ENCODE measurements at places on chromosomes 12 and 14.

DNA sequence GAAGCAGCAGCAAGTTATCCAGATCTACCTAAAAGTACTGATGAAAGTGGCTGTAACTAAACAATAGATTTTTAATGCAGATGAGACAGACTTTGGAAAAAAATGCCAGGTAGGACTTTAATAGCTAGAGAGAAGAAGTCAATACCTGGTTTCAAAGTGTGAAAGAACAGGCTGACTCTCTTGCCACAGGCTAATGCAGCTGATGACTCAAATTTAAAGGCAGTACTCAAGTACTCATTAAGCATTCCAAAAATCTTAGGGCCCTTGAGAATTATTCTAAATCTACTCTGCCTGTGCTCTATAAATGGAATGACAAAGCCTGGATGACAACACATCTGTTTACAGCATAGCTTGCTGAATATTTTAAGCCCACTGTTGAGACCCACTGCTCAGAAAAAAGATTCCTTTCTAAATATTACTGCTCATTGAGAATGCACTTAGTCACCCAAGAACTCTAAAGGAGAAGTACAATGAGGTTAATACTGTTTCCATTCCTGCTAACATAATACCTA is 68.6 kb upstream of the SYT1 start:
- peak; percentile 1 for DNase-seq

DNA sequence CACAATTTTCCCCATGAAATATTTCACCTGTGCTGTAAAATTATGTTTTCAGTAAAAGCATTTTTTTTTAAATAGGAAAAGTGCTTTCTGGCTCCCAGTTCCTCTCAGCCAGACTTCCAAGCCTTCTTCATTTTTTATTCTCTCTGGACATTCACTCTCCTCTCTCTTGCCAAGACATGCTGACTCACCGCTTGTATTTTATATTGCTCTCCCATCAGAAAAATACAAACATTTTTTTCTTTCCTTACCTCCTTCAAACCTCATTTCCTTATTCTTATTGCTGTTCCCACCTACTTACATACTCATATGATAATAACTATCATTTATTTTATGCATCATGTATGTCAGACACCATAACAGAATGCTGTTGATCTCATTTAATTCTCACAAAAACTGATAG is 37.7 kb upstream of the ZNF641 start:
- DNase-seq, result peak; percentile 35

DNA sequence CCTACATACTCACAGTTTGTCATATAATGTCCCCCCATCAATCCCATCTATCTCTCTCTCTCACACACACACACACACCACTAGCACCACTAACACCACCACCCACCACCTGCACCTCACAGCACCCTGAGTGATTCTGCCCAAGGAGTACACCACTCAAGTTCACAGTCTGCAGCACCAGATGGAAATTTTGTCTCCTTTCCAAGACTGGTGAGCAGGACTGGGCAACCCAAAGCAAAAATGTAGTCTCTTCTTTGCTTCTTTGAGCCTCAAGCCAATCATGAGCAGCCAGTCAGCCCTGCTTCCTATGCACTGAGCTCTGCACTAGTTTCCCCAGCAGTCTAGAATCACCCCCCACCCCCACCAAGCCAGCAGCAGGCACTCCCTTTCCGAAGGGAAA is 15.0 kb upstream of the ARMH4 start:
- DNase-seq, result no peak

- DNase-seq, result no peak
Measured at GRCh38 chr14:104295681-104296387, 157.4 kb downstream of the KIF26A start.

GRCh38 chr12:64635356-64635998 is 25.2 kb downstream of the RASSF3 start:
- no peak for DNase-seq

- DNase-seq, result no peak
Measured at GRCh38 chr12:793711-794110, 41.3 kb downstream of the WNK1 start.

DNA sequence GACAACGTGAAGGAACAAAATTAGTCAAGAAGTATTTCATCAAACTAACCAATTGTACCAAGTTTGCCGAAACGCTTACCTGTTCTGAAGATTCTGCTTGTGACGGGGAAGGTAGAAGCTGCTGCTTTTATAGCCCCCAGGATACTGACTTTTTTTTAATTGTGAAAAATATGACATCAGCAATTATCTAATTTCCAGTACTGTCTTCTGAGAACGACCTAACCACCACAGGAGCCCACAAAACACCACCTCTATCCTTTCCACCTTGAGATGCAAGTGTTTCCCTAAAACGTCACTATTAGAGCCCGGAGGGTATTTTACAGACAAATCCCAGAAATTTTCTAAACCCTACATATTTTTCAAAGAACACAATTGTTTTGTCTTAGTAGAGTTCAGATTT is at the start of gene IL22:
TSS of gene IL22 (minus strand) at position 101 of the 400 bp plus-strand sequence. CDS start 156 bp downstream, outside the sequence.
- DNase-seq, result no peak

- peak; percentile 76 for DNase-seq
Measured at GRCh38 chr12:99157946-99158345, 489.6 kb upstream of the GARIN6 start.

GRCh38 chr14:95268350-95268749 is 51.4 kb downstream of the CLMN start:
- no peak for DNase-seq

DNA sequence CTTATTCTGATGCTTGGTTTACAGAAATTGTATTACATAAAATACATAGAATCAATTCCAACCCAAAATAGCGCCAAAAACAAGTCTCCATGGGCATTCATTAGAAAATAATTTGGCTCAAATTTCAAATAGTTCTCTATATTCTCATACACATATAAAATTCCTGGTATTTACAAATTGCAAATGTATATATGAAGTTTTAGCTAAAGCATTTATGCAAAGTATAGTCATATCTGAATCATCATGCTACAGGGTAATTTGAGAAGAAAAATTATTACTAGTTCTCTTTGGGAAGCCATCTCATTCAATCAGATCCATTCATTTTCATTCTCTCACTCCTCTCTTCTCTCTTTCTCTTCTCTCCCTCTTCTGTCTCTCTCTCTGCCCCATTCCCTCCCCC is 257.8 kb downstream of the DPF3 start:
- DNase-seq, result no peak

GRCh38 chr12:58420503-58420902 is 479.1 kb downstream of the ATP23 start:
- peak; percentile 81 for DNase-seq

- no peak for DNase-seq
Measured at GRCh38 chr12:51941604-51942003, 9.9 kb upstream of the ACVR1B start.

DNA sequence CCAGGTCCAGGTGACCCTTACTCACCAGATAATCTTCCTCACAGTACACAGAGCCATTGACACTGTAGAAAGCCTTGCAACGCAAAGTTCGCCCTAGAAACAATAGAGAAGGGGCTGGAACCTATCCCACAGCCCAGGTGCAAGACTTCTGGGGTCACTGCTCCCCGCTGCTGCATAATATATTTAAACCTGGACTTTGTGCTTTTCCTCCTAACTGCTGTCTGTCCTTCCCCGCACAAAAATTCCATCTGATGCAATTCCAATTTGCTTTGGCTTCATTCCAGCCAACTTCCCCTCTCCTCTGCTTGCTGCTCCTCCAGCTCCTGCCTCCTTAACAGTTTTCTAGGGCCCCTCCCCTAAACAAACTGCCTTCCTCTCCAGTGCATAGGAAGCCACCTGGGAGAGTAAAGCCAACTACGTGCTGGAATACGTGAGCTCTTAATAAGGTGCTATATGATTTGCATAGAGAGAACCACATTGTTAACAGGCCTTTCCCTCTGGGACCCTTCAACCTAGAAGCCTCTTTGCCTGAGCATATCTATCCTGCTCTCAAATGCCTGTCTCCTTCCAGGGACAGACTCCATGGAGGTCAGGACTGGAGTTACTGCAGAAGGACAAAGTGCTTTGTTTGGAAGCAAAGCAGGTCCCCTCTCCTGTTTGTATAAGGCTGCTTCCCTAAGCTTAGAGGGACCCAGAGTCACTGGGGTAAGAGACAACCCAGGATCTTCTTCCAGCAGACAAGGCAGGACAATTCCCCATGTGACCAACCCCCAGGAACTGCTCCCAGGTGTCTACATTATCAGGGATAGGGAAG is 5.5 kb downstream of the AJUBA start:
- DNase-seq, result no peak

GRCh38 chr14:36256126-36256801 is 64.2 kb downstream of the MBIP start:
- no peak for DNase-seq

DNA sequence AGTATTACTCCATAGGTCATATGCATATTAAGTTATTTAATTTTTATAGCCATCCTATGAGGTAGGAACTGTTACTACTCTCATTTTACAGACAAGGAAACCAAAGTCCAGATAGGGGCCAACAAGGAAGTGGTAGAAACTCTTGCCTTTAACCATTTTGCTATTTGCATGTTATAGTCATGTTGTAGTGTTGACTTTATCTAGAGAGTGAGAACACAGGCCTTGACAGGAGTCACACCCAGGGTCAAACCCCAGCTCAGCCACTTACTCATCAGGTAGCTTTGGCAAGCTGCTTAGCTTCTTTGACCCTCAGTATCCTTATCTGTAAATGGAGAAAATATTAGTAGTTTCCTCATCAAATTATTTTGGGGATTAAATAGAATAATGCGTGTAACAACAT is 156.2 kb downstream of the CAND1 start:
- DNase-seq, result no peak

DNA sequence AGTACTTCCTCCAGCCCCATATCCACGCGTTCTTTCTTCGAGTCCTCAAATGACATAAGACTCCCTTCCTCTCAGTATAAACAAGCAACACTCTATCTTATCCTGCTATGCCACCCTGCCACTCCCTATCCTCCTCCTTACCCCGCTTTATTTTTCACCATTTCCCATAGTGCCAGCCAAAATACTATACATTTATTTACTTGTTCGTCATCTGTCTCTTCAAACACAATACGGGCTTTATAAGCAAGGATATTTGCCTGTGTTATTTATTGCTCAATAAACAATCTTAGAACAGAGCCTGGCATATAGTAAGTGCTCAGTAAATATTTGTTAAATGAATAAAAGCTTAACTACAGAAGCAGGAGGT is 444.9 kb downstream of the EGLN3 start:
- DNase-seq, result no peak

DNA sequence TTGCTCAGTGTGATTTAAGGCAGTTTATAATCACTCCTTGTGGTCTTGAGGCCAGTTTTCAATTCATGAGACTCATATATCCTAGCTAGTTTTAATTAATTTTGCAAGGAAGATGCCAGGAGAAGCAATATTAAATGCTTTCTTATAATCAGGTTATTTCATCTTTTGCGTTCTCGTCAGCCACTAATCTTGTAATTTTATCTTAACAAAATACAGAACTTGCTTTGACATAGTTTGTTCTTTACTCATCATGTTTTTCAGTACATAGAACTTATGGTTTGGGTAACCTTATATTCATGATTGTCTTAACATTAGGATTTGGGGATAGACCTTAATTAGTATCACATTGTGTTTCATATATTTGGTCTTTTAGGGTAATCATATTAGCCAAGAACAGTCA is 76.0 kb downstream of the LIN52 start:
- DNase-seq, result no peak

DNA sequence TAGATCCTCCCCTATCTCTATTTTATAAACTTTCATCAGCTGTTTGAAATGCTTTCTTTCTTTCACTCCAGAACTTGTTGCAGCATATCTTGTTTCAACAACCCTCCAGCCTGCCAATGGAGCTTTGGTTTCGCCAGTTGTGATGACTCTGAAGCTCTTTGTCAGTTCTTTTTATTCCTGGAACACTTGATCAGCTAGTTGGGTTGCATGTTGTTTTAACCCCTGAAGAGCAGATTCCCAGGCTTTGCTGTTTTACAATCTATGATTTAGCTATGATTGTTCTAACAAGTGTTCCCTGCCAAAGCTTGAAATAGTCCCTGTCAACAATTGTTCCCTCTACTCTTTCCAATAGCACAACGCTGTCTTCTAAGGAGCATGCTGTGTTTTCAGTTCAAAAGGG is 50.6 kb upstream of the FUT8 start:
- peak; percentile 76 for DNase-seq

- no peak for DNase-seq
Measured at GRCh38 chr14:76923431-76924370, 97.5 kb downstream of the LRRC74A start.

DNA sequence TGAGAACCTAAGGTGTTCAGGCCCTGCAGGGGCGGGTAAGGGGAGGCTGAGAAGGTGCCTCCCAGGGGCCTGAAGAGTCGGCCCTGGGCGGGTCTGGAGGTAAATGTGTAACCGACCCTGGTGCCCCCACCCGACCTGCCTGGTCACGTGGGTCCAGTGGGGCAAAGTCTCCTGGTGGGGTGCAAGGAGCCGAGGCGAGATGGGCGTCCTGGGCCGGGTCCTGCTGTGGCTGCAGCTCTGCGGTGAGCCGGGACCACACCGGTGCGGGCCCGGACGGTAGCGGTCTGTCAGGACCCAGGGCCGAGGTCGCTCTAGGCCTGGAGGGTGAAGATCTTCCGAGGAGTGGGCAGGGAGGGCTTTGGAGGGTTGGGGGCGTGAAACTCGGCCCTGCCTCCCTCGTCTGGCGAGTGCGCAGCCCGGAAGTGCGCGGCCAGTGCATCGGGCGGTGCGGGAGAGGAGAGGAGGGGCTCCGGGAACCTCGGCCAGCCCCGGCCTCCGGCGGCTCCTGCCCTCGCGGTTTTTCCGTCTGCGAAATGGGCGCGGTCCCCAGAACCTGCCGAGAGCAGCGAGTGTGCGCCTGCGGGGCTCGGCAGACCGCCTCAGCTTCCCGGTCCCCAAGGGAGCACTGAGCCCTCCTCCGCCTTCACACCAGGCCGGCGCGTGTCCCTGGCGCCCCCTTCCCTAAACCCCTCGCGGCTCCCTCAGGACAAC is at the start of gene AMN:
TSS of gene AMN (plus strand) at position 174 of the 711 bp plus-strand sequence. CDS start at position 200, 26 bp downstream.
- DNase-seq, result no peak

DNA sequence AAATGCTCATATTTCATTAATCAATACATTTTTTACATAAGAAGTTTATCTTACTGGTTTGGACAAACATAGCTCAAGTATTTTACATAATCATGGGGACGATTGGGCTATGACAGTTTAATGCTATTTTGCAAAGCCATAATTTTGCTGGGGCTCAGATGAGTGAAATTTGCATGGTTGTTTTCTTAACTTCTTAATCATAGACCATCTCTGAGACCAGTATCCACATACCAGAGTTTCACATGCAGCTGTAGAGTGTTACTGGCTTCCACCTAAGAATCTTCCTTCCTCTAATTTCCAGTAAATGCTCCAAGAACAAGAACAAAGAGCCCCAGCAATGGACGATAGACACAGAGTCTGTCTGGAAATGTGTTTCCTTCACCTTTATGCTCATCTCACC is 303.0 kb upstream of the TMEM132C start:
- no peak for DNase-seq

GRCh38 chr12:34602213-34602940 is 580.1 kb downstream of the ALG10 start:
- no peak for DNase-seq

DNA sequence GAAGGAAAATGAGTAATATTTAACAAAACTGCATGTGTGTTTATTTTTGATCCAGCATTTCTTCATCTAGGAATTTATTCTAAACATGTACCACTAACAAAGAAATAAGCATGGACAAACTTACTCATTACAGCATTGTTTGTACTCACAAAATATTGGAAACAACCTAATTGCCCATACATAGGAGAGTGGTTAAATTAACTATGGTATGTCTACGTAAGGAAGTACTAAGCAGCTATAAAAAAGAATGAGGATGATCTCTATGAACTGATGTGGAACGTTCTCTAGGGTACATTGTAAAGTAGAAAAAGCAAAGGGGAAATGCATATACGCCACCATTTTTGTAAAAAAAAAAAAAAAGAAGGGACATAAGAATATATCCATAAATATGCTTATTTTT is 17.4 kb upstream of the TAS2R42 start:
- DNase-seq, result no peak

Measured in astrocyte (in vitro differentiated cells and primary cell).